ENCODE measurements at places on chromosomes 12 and 14.

GRCh38 chr14:99946652-99947489, 118.4 kb upstream of the EVL start:
- DNase-seq: no peak

DNA sequence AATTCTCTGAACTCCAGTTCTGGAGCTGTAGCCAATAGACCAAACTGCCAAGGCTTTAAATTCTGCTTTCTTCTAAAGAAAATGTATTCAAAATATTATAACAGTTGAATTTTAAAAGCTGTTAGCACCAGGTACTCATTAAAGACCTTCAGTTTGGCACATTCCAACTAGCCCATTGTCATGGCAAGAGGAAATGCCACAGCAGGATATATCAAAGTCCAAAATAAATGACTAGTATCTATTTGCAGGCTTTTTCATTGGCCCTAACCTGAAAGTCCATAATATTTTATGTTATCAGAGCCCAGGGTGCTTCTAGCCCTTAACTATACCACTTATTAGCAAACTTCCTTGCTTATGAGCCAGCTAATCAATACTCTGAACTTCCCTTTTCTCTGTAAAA, 3.1 kb upstream of the RIC8B start:
- no peak for DNase-seq

GRCh38 chr14:35480119-35480769, 53.7 kb upstream of the INSM2 start:
- no peak for DNase-seq

DNA sequence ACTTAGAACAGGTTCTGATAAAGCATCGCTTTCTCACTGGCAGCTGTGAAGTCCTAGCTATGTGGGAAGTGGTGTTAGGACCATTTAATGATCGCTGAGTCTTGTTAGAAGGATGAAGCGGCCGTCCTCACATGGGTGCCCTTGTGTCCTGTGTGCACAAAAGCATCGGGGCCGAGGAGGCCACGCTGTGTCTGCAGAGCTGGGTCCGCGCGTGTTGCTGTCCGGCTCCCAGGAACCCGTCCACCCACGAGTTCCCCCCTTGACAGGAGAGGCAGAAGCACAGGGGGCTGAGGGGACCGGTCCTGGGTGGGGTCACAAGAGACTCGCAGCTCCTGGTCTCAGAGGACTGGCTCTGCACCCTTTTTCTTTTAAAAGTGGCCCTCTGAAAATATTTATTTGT, 90.4 kb downstream of the ADGRD1 start:
- no peak for DNase-seq

- no peak for DNase-seq
These were observed 86.3 kb downstream of the SLC15A4 start for GRCh38 chr12:128737292-128737966.

- DNase-seq: no peak
These were observed 482.8 kb upstream of the TBX3 start for GRCh38 chr12:115166698-115167315.

DNA sequence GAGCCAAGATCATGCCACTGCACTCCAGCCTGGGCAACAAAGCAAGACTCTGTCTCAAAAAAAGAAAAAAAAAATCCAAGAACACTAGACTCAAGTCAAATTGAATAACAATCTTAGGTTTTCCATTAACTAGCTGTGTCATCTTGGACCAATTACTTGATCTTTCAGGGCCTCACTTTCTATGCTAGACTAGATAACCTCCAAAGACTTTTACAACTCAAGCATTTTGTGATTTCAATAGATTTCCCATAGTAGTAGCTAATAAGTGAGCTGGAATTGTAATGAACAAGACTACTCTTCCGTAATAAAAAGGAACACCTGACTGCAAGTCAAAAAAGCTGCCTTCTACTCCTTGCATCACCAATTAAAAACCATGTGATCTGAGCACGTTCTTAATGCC, 127.0 kb upstream of the SSTR1 start:
- no peak for DNase-seq

DNA sequence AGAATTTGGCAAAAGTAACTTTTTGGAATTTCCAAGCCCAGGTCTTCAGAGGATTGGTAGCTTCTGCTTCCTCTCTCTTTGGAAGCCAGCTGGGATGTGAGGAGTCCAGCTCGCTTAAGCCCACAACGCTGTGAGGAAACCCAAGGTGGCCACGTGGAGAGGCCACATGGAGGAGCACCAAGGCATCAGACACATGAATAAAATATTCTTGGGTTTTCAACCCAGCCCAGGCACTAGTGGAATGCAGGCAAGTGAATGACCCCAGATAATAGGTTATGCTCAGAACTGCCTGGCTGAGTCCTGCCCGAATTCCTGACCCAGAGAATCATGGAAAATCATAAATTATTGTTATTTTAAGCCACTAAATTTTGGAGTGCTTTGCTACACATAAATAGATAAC, 119.7 kb upstream of the PARP11 start:
- DNase-seq: no peak

- no peak for DNase-seq
These were observed 84.5 kb downstream of the CHGA start for GRCh38 chr14:93007225-93007997.

GRCh38 chr12:56599797-56600196, 30.3 kb downstream of the BAZ2A start:
- DNase-seq: no peak

GRCh38 chr14:54839701-54840119, 62.9 kb downstream of the GCH1 start:
- DNase-seq: no peak

GRCh38 chr14:55721353-55721752, 141.3 kb downstream of the KTN1 start:
- peak; percentile 46 for DNase-seq

DNA sequence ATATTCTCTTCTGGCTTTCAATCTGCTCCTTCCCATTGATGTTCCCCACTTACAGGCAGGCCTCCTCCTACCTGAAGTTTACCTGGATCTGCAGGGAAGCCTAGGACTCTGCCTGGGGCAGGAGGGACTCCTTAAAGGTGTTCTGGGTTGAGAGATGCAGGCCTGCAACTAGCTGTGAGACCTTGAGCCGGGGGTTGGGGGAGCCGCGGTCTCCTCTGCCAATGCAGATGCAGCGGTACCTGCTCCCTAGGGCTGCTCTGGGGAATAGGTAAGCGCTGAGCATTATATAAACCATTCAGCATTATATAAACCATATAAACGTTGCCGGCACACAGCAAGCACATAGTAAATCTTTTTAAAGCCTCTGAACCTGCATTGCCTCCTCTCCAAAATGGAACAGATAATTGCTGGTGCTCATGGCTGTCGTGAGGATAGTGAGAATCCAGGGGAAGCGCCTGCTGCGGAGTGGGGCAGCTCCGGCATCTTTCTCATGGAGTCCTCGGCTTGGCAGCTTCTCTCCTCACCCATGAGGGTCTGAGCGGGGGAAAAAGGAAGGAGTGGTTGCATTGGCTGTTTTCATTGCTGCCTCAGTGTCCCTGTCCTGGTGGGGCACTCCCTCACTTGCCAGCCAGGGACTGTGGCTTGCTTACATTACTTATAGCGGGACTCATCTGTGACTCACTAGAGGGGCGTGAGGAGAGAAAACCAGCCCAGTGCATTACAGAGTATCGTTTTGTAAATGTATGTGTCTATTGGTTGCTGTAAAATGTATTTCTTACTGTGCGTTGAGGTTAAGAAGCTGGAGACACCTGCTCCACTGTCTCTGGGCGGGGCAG, 12.5 kb upstream of the KRT80 start:
- no peak for DNase-seq

GRCh38 chr14:60632257-60632656, 17.0 kb downstream of the SIX1 start:
- DNase-seq: no peak

DNA sequence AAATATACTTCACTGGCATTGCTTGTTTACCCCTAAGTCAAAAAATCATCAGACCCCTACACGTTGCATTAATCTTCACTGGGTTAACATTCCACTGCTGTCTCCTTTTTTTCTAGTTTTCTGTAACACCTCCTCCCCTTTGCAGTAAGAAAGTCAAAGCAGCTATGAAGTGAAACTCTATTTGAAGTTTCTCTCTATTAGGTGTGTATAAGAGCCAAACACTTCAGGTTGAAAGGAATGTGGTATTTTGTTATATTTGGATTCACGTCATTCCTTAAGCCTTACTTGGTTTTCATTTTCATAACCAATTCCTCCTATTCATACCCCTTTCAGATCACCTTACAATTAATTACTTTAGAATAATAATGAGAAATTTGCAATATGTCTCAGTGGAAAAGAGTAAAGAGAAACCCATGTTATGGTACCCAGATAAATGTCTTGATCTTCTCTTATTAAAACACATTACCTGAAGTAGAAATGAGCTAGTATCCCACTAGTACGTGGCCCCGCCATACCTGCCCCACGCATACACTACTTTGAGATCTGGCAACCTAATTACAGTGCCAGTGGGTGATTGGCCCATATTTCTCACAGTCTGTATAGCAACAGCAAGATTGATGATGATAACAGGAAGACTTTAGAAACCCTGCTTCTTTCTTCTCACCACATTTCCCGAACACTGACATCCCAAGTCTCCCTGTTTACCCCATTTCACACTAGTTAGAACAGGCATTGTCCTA, 236.4 kb upstream of the RGS6 start:
- no peak for DNase-seq

- DNase-seq: no peak
These were observed 17.2 kb downstream of the TTC9 start for GRCh38 chr14:70658899-70659298.

GRCh38 chr12:67539946-67540345, 108.6 kb upstream of the DYRK2 start:
- no peak for DNase-seq

GRCh38 chr12:124170760-124171159, 124.1 kb upstream of the RFLNA start:
- DNase-seq: no peak

- DNase-seq: no peak
These were observed 148.7 kb downstream of the SLC16A7 start for GRCh38 chr12:59744564-59744963.

DNA sequence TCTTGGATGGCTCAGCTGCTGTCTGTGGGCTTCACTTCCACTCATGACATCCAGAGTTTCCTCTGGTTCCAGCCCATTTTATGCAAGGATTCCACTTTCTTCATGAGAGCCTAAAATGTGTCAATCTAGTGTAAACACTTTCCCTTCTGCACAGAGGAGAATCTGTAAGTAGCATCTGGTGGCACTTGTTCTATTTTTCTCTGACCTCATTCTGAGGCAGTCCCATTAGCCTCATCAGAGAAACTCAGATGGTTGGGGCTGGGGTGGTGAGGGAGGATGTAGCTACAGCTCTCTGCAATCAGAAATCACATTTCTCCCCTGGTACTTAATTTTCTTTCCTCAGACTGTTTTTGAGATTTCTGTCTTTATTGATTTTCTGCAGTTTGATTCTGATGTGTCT, 81.6 kb downstream of the PRMT8 start:
- DNase-seq: no peak

DNA sequence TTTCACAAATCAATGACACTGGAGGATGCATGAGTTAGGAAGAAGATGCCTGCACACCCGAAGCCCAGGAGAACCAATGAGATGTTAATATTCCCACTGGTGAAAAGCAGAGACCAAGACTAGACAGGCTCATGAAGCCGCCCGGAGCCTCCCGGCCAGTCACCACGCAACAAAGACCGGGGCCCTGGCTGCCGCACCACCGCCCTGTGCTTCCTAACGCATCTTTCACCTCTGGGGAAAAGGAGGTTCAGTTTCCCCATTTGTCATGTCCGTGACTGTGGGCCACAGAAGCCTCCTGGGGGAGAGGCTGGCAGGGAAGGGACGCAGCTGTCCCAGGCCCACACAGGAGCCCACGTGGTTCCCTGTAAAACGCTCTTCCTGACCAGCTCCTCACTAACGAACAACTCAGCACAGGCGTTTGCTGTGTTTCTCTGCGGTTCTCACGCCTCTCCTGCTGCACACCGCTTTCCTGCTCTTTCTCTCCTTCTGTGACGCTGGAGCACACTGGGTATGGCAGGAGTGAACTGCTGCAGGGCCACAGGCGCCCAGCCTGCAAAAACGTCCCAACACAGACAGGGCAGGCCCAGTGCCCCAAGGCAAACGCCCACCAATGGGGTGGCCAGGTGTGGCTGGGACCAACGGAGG, 10.8 kb downstream of the RIMBP2 start:
- no peak for DNase-seq

GRCh38 chr12:105214148-105214547, 21.8 kb downstream of the APPL2 start:
- no peak for DNase-seq
